Dorsolateral prefrontal cortex (tissue), 122 donors: ENCODE measurements at places on chromosomes 1 and 21. TPM values are rescaled to one million over a fixed set of nuclear protein-coding genes. Genes with fewer than 3 reads are reported as not detected.

DNA sequence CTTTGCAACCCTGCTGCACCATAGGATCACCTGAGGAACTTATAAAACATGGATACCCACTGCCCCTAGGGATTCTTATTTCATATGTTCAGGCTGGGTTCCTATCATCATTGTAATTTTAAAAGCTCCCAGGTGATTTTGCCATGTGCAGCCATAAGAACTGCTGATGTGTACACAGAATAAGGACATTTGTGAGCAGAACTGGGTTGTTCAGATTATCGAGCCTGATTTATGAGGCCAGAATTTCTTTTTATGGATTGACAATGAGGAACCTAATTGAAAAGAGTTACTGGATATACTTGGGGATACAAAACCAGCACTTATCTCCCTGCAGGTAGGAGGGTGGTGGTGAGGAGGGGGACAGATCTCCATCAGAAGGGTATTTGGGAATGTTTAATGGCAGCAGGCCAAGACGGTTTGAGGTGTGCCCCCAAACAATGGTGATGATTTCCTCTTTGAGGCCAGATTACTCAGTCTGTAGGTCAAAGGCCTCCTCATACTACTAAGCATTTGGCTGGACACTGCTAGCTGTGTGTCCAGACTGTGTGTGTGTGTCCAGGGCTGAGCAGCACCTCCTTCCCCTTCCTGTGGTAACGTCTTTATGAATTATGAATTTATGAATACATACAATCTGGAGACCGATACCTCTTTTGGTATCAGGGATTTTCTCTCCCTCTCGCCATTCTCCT lies 18.9 kb downstream of the NOS1AP start:
- no peak for DNase-seq

GRCh38 chr1:1847061-1847850 lies 43.6 kb downstream of the GNB1 start:
- DNase-seq, result no peak

- DNase-seq, result no peak
These were observed 63.5 kb downstream of the CNIH3 start for GRCh38 chr1:224679606-224680005.

The WDR64 gene
- 0.08 TPM for total RNA-seq

GRCh38 chr1:163928651-163929050 lies 606.9 kb downstream of the NUF2 start:
- no peak for DNase-seq

The FNBP1L gene
- total RNA-seq, result 23.7 TPM
